Esophagus mucosa (tissue), 1 donor: ENCODE measurements at places on chromosomes 7 and 10. TPM values are rescaled to one million over a fixed set of nuclear protein-coding genes. Genes with fewer than 3 reads are reported as not detected.

CPXM2 gene
- total RNA-seq: 3.3 TPM

CUBN gene
- 0.12 TPM for total RNA-seq

CALML3 gene
- 501 TPM for total RNA-seq

AS3MT gene
- total RNA-seq: 0.12 TPM

FAM131B gene
- 0.44 TPM for total RNA-seq

SPDYE2 gene
- not detected for total RNA-seq

BLNK gene
- 51.3 TPM for total RNA-seq

DPYSL4 gene
- total RNA-seq: 1.6 TPM

ABLIM1 gene
- 304 TPM for total RNA-seq

VPS26A gene
- 42.2 TPM for total RNA-seq

OPN4 gene
- not detected for total RNA-seq

NKX1-2 gene
- total RNA-seq: 0.16 TPM

KRIT1 gene
- 21.7 TPM for total RNA-seq

FKBP6 gene
- total RNA-seq: not detected

PNLIPRP3 gene
- 1.2 TPM for total RNA-seq
